Right forelimb (tissue), 1 donor: ENCODE measurements at places on chromosomes 5 and 9.

DNA sequence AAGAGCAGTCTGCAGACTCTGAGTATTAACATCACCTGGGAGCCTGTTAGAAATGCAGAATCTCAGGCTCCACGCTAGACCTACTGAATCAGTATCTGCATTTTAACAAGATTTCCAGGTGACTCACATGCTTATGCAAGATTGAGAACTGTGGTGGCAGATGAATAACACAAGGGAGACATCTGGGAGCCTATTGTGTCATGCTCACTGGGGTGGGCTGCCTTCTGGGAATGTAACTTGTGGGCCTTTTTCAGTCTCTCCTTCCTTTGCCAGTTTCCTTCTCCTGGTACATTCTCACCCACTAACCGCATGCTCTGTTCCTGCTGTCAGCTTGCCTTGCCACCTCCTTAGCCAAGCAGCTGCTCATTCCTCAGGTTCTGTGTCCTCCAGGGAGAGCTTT lies 176.6 kb upstream of the C9orf72 start:
- no peak for DNase-seq

DNA sequence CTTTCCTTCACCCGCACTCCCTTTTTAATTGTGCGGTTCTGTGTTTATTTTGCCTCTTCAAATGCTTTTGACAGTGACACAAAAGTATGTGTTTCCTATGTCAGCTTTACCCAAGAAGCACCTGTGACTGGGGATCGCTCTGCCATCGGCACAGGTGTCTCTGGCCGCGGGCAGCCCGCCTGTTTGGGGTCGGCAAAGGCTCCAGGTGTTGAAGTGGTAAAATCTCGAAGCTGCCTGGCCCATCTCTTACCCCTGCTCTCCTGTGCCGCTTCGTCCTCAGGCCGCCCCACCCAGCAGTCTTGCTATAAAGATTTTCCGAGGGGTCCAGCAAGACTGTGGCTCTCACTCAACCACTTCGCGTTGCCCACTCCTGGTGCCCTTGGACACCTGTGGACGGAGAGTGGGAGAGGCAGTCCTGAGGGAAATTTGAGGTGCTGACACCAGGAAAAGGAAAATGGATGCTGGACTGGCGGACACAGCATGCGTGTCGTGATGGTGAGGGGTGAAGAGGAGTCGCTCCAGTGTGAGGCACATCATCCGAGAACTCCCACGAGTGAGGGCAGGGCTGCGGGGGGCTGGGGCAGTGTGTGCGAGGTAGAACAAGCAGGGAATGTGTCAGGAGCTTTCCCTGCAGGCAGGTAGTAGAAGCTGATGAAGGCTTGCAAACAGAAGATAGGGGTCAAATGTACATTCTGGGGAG lies 29.1 kb upstream of the CEP72 start:
- DNase-seq = peak; percentile 15

- no peak for DNase-seq
Observed at GRCh38 chr5:39264528-39264927, 45.2 kb upstream of the FYB1 start.

- no peak for DNase-seq
Observed at GRCh38 chr9:108219664-108220063, 636.1 kb downstream of the ACTL7B start.

- DNase-seq = no peak
Observed at GRCh38 chr9:35798658-35799374, 7.4 kb downstream of the NPR2 start.

- DNase-seq = no peak
Observed at GRCh38 chr9:93968451-93969327, 13.5 kb upstream of the BARX1 start.

GRCh38 chr9:120783602-120784047 lies 9.6 kb downstream of the FBXW2 start:
- no peak for DNase-seq
